NCI-H187 treated with DMSO at 0.1 percent for 48 hours (cell line): ENCODE measurements at places on chromosomes 1 and 21.

DNA sequence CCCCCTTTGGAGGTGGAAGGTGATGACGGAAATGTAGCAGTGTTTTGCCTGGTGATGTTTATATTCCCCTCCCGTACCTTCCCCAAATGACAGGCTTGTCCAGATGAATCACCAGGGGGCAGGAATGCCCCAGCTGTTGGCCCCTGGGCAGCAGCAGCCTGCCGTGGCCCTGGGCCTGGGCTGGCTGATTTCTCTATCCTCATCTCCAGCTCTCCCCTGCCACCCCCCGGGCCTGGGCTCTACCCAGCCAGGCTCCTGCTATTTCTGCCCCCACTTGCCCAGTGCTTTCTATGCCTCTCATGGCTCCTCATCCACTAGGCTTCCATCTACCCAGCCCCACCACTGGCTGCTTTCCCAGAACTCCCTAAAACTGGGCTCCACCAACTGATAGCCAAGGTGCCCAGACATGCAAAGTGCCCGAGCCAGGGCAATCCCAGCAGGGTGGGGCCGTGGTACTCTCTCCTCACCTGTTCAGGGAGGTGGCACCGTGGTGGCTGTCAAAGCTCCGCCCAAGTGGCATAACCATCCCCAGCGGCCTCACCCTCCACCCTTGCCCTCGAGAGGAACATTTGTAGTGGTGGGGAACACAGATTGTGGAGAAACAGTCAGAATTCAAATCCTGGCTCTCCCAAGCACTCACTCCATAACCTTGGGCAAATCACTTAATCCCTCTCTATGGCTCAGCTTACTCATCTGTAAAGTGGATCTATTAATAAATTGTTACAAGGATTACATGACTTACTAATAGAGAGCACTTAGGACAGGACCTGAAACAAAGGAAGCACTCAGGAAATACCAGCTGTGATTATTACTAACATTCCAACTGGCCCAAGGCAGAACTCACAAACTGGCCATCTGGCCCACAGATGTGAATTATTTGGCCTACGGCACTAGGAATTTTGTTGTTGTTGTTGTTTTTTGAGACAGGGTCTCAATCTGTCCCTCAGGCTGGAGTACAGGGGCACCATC is 12.8 kb upstream of the ECE1 start:
- no peak for DNase-seq

DNA sequence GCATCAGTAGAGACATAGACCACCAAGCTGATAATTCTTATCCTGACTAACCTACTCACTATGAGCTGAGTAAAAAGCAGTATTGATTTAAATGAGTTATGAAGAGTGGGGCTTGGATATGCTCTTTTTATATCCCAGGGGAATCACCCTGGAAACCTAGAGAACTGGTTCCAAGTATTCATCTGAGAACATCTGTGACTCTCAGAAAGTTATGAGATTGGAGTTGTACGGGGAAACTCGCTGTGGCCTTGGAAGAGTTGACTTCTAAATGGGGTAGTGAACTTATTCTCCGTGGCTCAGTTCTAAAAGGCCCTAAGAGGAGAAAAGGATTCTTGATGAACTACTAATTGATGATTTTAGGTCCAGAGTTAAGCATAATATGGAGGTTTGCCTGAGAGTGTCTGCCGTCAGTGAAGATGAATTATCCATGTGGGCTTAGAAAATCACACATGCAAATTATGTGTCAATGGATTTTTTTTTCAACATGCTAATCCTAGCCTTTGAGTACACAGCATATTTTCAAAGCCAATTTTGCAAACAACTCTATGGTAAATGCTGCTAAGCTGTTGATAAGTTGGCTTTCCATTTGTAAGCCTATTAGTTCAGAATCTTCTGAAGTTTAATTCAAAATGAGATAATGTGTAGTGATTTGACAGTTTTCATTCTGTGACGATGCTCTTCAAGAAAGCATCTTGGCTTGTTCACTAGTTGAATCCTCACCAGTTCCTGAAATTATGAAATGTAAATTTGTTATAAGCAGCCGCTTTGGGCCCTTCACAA is 122.7 kb downstream of the FGGY start:
- no peak for DNase-seq

GRCh38 chr1:85048296-85049064 is at the start of gene MCOLN3:
TSS of gene MCOLN3 (minus strand) at chr1:85048500. CDS start at chr1:85045360, 3,140 bp downstream.
- DNase-seq, result no peak

DNA sequence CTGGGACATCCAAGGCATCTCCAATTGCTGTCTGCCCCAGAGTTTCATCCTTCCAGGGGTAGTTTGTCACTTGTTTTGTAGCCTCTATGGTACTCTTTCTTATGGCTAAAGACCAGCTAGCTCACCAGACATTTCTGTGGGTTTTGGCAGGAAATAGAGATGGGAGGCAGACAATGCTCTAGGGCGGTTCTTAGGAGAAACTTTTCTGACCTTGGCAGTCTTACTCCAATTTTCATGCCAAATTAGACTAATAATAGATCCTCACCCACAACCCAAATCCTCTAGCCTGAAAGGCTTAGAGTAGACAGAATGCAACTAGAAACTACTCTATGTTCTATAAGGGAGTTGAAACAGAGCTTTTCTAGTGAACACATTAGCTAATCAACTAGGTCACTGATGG is 69.8 kb downstream of the LRIG2 start:
- DNase-seq, result no peak

GRCh38 chr21:26177746-26178426 is 7.3 kb upstream of the APP start:
- no peak for DNase-seq

DNA sequence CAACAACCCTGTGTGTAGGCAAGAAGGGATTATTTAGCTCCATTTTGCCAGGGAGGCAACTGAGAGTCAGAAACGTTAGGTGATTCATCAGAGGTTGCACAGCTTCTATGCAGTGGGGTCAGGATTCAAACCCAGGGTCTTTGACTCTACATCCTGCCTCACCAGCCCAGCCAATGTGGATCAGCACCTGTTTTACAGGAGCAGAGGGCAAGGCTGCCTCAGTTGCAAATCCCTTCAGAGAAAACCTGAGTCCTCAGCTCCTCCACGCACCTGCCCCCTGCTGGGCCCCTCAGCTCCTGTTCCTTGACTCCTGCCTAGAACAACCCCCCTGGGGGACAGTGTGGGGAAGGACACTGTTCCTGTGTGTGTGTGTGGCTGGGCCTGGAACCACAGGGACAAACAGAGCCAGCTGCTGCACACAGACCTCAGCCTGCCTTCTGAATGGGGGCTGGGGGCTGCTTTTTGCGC is 61.6 kb downstream of the LRRN2 start:
- no peak for DNase-seq

- no peak for DNase-seq
Observed at GRCh38 chr1:162631546-162632191, 595 bp upstream of the DDR2 start.

DNA sequence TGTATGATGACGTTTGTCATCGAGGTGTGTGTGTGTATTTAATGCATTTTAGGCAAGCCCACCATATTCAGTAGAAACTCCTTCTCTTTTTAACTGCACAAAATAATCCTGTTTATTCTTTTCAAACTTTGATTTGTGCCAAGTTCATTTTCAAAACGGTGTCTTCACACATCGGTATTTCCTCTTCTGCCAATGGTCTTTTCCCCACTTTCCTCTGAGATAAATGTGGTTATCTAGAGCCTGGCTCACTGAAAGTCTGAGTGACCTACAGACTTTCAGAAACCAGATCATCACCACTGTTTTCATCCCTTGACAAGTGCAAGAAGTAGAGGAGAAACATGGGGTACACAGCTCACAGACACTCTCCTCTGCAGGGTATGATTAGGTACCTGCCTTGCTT is 69.4 kb downstream of the GPATCH2 start:
- no peak for DNase-seq

- no peak for DNase-seq
Observed at GRCh38 chr1:172909606-172910326, 141.0 kb downstream of the TNFSF18 start.

DNA sequence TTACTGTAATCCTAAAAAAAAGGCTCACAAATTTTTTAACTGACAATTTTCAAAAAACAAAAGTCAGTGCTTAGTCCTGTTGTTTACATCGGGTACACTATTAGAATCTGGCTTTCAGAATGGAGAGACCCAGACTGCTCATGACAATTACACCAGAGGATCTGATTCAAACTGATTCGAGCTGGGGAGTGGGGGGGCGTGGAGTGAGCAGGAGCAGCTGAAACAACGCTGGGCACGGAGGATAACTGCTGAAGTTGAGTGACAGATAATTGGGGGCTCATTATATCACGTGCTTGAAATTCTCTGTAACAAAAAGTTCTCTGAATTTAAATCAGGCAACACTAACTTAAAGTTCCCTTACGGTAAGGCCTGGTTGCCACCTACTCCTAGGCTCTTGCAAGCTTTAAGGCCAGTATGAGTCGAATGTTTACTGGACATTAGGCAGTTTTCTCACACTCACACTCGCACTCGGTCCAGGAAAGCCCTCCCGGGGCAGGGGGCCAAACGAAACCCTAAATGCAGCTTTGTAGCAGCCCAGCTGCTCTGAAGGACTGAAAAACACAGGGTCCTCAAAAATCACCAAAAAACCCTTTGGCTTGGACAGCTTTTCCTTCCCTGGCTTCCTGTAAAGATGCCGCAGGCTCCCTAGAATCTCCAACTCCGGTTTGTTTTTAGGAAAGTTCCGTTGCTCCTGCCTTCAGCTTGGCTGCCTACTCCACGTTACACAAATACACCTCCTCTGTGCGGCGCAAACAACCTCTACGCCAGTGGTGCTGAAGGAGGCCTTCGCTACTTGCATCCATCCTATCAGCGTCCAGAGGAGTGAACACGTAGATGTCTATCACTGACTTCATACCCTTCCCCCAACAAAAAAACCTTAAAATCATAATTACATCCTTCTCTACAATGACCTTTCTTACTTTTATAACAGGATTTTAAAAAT is 42.9 kb downstream of the CAPZB start:
- DNase-seq, result no peak

DNA sequence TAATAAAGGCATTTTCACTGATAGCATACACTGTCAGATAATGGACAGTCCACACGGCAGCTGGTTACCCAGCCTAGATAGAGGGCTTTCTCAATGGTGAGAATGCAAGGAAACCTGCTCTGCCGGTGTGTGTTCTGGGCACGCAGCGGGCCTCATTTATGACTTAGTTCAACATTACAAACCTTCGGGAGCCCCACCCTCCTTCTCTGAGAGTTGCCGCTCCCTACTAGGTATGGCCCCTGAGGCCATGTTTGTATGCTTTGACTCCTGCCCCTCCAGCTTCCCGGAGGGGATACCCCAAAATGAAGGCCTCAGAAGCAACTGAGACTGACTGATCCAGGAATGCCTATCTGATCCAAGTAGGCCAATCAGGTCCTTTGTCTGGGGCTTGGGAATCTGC is 17.2 kb upstream of the FABP3 start:
- no peak for DNase-seq

GRCh38 chr1:3022976-3023375 is 1.7 kb downstream of the ACTRT2 start:
- DNase-seq, result no peak

GRCh38 chr21:15028186-15028585 is 36.6 kb downstream of the NRIP1 start:
- DNase-seq, result no peak

DNA sequence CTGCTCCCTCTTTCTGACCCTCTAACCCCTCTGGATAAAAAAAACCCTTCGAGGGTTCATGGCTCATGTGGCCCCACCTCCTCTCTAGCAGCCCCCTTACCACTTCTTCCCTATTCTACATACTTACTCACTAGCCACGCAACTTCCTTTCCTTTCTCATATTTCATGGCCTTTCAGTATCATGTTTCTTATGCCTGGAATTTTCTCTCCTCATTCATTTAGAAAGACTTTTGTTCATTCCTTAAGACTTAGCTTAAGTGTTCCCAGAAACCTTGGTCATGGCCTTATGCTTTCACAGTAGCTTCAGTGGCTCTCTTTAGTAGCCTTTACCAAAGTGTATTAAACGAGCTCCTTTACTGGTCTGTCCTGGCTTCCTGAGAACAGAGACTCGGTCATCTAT is 6.1 kb downstream of the ACP6 start:
- DNase-seq, result no peak

DNA sequence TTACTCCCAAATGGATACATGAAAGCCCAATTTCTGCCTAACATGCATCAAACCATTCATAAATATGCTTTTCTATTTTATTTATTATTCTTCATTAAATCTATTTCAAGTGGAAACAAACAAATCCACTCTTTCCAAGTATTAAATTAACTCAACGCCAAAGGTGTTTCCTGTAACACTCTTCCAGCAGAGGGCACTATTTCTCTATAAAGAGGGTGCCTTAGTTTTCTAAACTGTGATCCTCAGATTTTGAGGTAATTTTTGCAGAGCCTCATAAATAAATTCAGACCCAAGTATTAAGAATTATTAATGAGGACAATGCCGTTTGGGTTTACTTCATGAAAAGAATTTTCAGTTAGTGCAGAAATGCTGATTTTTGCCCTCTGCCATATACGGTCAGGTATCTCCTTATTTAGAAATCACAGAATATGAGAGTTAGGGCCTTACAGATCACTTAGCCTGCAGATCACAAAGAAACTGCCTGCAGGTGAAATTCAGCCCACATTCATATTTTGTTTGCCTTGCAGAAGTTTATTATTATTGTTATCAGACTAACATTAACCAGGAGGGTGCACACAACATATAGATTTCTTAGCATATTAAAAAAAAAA is 40.1 kb upstream of the MYSM1 start:
- peak; percentile 1 for DNase-seq

DNA sequence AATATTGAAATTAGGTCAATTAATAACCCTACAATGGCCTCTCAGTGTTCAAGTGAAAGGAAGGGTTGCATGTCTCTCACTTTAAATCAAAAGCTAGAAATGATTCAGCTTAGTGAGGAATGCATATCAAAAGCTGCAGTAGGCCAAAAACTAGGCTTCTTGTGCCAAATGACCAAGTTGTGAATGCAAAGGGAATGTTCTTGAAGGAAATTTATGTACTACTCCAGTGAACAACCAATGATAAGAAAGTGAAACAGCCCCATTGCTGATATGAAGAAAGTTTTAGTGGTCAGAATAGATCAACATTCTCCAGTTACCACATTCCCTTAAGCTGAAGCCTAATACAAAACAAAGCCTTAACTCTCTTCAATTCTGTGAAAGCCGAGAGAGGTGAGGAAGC is 10.0 kb downstream of the MAEL start:
- DNase-seq, result no peak

DNA sequence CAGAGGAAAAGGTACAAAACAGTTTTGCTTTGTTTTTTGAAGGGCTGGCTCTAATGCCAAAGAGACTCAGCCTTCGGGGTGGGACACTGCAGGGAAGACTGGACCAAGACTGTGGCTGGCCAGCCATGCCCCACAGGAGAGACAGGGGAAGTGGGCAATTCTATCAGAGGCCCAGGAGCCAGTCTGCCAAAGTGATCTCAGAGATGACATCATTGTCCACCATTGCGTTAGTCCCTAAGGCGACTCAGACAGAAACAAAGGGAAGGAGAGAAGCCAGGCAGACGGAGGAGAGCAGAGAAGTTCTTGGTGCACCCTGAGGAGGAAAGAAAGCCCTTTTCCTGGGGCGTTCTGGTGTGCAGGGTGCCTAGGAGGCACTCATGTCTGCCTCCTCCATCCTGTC is 26.4 kb downstream of the OPTC start:
- DNase-seq, result no peak

DNA sequence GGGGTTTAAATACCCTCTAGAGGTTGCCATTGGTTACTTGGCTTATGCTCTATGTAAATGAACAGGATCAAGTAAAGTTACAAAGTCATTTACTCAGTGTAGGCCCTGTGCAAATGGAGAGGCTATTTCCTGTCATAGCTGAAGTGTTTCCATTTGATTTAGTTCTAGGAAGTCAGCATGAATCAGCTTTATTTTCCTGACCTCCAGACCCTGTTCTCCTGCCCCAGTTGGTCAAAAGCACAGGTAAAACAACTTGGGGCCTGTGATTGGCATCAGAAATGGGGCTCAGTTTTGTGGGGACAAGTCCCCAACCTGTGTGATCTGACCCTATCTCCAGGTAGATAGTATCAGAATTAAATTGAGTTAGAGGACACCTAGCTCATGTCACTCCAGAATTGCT is 239.9 kb downstream of the HHAT start:
- DNase-seq, result no peak
